ENCODE measurements at places on chromosomes 5 and 9.

DNA sequence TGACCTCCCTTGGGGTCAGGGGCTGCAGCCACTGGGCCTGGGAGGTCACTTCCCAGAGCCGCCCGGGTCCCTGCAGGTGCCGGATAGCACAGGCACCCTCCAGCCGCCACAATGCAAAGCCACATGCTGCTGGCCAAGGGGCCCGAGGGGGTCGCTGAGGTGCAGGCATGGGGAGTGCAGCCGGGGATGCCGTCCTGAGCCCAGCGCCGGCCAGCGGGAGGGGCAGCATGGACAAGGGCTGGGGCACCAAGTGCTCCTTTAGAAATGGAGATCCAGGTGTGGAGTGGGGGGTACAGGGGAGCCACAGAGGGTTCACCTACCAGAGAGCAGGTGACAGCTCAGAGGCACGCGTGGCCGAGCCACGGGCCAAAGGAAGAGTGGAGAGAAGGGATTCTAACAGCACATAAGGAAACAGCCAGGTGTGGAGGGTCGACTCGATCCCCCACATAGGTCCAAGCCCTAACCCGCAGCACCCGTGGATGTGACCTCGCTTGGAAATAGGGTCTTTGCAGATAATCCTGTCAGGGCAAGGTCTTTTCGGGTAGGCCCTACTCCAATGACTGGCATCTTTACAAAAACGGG lies 24.7 kb downstream of the ZDHHC11B start:
- no peak for DNase-seq

DNA sequence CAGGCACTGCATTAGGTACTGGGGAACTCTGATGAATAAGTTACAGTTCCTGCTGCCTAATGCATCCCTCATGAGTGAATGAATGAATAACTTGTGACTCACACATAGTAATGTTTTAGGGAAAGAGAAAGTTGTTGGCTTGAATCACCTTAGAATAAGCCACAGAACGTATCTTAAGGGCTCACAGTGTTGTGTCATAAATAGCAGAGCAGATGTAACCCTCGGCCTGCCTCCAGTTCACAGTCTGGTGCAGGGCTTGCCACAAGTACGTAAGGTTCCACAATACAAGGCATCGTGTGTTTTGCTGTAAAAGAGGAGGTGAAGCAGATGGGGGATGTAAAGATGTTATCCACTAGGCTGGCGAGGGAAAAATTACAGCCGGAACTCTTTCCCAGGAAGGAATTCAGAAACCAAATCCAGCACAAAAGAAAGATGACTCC lies 218.7 kb downstream of the TRPM3 start:
- no peak for DNase-seq

DNA sequence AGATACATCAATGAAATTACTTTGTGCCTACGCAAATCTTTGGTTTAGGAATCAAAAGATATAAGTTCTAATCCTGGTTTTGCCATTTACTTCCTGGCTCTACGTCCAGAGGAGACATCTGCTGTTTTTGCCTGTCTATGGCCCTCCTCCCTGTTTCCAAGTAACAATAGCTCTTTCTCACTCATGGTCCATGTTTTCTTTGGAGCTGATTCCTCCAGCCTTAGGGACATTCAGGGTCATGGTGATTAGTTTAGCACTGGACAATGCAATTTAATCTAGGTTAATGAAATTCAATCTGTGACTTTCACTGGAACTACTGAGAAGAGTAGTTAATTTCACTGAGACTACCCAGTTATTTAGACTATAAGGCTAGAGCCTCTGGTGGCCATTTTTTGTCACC lies 170.6 kb downstream of the SEMA6A start:
- no peak for DNase-seq

DNA sequence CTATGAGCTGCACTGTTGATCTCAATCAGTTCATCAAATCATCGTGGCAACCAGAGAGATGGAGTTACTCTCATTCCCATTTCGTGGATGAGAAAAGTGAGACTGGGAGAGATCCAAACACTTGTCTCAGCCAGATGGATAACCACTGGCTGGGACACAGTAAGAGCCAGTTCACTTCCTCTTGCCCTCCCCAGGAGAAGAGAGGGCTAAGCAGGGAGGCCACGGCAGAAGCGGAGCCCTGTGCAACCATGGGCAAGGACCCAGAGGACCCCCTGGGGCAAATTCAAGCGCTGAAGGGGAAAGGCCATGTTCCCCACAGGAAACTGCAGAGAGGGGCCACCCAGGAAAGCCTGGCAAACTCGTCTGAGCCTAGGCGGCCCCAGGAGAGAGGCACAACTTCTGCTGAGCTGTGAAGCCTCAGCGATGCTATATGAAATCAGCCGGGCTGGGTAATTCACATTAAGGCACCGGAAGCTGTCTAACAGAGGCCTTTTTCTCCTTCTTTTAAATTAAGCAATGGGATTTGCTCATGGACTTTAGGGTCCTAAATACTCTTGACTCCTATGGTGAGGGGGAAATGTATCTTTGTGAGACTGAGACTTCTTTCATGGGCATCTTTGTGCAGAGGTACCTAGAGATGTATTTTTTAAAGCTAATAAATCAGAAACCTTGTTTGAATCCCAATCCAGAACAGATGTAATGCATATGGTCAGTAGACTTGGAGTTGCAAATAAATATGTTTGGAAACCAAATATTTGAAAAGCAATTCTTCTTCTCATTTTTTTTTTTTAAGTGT lies 137.1 kb upstream of the SMIM23 start:
- no peak for DNase-seq

DNA sequence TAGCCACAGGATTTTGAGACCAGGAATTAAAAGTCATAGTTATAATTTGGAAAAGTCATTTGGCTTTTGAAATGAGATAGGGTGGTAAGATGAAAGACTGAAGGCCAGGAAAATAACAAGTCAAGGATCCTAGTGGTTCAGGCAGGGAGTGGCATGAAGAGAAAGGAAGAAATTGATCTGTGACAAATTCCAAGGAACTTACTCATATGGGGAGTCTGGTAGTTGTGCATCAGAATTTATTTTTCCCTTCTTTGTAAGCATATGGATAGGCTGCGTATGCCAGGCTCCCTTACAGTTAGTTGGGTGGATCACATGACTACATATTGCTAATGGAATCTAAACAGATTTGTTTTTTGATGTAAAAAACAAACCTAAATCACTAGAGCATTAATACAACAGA lies 21.0 kb downstream of the ISL1 start:
- DNase-seq: no peak

DNA sequence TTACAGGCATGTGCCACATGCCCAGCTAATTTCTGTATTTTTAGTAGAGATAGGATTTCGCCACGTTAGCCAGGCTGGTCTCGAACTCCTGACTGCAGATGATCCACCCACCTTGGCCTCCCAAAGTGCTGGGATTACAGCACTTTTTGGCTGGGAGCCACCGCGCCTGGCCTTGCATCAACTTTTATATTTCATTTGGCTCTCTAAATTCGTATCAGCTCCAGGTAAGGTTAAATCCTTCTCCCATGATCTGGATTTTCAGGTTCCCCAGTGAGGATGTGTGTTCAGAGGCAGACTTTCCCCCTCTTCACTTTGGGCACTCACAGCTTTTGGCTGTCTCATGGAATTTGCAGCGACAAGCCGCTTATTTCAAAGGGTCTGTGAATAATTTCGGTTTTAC lies 16.8 kb upstream of the RNF38 start:
- DNase-seq: no peak

- no peak for DNase-seq
These were observed 445.4 kb upstream of the ITGA1 start for GRCh38 chr5:52342361-52342760.

- no peak for DNase-seq
These were observed 107.5 kb downstream of the GALNT10 start for GRCh38 chr5:154298065-154298464.

DNA sequence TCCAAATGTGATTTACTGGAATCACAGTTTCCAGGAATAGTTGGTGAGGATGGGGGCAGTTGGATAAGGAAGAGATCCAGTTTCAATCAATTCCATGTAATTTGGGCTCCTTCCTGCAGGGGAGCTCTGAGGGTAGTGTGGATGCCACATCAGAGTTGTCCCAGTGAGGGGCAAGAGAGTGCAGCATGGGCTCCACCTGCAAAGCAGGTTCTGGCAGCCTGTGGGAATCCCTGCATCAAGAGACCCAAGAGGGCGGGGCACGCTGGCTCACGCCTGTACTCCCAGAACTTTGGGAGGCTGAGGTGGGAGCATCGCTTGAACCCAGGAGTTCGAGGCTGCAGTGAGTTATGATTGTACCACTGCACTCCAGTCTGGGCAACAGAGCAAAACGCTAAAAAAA lies 188.5 kb downstream of the CACNA1B start:
- no peak for DNase-seq

- no peak for DNase-seq
These were observed 1146.2 kb downstream of the CDH9 start for GRCh38 chr5:25892211-25892610.

DNA sequence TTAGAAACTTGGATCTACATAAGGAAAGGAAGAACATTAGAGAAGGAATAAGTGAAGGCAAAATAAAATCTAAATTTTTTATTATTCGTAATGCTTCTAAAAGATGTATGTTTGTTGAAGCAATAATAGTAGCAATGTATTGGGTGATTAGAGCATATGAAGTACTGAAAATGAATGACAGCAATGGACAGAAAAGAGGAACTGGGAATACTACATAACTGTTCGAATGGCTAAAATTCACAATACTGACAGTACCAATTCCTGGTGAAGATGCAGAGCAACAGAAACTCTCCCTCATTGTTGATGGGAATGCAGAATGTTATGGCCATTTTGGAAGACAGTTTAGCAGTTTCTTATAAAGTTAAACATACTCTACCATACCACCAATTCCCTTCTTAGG lies 177.3 kb upstream of the SPEF2 start:
- no peak for DNase-seq

- no peak for DNase-seq
These were observed 84.3 kb upstream of the PPP2R2B start for GRCh38 chr5:146962801-146963355.

GRCh38 chr9:2907411-2907810 lies 63.5 kb upstream of the PUM3 start:
- DNase-seq: no peak

GRCh38 chr5:51380603-51381207 lies 2.5 kb upstream of the ISL1 start:
- no peak for DNase-seq

Measured in stimulated activated CD8-positive, alpha-beta memory T cell treated with anti-CD3 and anti-CD28 coated beads, Interleukin-7, amount 100 ng/mL, for 48 hours (primary cell).